ENCODE measurements at places on chromosomes 4 and X. TPM values are rescaled to one million over a fixed set of nuclear protein-coding genes. Genes with fewer than 3 reads are reported as not detected.

BEND2 gene
- not detected for total RNA-seq

HSPA4L gene
- 13.5 TPM for total RNA-seq

APLN gene
- total RNA-seq, result 0.31 TPM

EGFL6 gene
- total RNA-seq, result not detected

RHOXF2B gene
- not detected for total RNA-seq

FRMPD3 gene
- total RNA-seq, result 0.25 TPM

NUDT10 gene
- 5.2 TPM for total RNA-seq

RBM10 gene
- 31.7 TPM for total RNA-seq

Data from kidney (tissue), 22 donors.